ENCODE measurements at places on chromosomes 11 and 22.

DNA sequence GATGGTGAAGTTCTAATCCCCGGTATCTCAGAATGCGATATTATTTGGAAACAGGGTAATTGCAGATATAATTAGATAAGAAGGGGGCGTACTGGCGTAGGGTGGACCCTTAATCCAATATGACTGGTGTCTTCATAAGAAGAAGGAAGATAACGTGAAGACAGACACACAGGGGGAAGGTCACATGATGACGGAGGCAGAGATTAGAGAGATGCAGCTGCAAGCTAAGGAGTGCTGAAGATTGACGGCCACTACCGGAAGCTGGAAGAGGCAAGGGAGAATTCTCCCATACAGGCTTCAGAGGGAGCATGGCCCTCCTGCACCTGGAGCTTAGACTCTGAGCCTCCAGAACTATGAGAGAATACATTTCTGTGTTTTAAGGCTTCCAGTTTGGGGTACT is 54.8 kb downstream of the MIAT start:
- no peak for DNase-seq

DNA sequence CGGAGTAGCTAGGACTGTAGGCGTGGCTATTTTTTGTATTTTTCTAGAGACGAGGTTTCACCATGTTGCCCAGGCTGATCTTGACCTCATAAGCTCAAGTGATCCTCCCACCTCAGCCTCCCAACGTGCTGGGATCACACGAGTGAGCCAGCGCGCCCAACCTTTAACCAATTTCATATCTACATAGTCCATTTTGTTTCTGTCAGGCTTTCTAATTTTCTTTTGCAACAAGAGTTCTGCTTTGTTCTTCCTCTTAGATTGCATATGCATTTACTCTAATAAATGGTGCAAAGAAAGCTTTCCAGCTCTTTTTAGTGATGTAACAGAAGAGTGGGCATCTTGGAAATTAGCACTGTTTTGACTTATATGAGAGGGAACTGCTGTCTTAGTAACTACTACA is 13.3 kb downstream of the RTN3 start:
- DNase-seq, result no peak

GRCh38 chr11:35332524-35332923 is 86.8 kb downstream of the SLC1A2 start:
- DNase-seq, result no peak

- no peak for DNase-seq
Observed at GRCh38 chr22:27146866-27147633, 489.7 kb downstream of the MIAT start.

DNA sequence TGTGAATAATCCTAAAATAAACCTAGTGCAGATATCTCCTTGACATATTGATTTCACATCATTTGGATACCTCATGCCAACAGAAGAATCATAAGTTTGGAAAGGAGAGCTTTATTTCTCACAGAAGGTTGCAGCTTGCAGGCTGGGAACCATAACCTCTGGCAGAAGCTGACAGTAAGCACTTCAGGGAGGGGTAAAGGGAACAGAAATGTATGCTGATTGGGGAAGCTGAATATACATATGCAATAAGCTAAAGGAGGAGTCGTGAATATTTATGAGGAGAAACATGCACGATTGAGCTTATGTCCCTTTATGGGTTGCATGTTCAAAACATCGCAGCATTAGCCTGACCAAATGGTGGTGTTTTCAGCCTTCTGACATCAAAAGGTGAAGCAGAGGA is 814.5 kb downstream of the TBC1D22A start:
- DNase-seq, result no peak

DNA sequence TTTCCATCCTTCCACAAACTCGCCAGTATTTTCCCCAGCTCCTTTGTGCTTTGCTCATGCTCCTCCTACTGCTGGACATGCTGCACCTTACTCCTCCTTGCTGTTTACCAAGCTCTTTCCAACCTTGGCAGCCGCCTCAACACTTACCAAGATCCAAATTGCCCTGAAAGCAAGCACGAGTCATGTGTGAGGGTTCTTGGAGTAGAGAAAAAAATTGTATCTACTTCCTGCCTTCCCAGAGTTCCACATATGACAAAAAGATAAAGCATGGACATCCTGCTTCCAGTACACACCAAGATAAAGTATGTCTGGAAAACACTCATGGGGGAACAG is 767.5 kb downstream of the NTM start:
- DNase-seq, result no peak

DNA sequence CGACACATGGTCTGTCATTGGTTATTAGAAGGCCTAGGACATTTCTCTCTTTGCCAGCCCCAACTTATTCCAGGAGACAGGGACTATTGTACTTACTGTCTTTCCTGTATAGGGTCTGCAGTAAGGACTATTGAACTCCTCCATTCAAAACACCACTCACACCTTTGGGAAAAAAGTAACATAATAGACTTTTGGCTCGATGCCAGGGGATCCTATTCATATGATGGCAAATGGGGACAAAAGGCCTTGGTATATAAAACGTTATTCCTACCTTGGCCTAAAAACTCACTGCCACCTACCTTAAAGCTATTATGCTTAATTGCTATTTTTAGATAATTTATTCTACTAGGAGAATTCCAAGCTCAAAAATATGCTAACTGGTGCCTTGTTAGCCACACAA is 6.3 kb upstream of the NDUFC2 start:
- DNase-seq, result no peak

- DNase-seq, result no peak
Observed at GRCh38 chr11:31872076-31872443, 60.9 kb upstream of the PAX6 start.

- no peak for DNase-seq
Observed at GRCh38 chr22:46436595-46437175, 100.7 kb downstream of the CELSR1 start.

All from ascending aorta (tissue), 2 donors.